ENCODE measurements at places on chromosomes 11 and 22.

DNA sequence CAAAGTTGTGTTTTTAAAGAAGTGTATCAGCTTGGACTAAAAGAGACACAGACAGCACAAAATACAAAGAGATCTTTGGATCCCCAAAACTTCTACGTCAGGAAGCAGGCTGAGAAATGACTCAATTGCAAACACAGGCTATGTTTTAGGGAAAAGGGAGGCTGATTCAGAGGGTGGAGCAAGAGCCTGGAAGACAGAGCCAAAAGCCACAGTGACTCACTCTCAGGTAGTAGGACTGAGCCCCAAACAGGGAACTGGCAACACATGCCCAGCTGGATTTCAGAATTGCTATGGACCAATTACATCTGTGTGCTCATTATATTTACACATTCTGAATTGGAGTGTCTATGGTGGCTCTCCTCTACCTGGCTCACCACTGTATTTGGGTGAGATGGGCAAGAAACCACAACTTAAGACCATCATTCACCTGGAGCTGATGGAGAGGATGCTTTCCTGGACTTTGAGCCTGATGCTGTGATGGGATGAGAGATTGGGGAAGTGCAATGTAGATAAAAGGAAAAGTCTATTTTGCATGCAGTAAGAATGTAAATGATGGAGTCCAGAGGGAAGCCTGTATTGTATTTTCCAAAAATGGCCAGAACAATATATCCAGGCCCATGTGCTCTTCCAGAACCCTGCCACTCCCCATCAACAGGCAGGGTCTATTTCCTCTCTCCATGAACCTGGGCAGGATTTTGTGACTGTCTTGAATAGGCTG is 20.8 kb upstream of the LINC01488 start:
- no peak for DNase-seq

GRCh38 chr11:97140885-97141494 is 751.2 kb downstream of the JRKL start:
- DNase-seq = no peak

DNA sequence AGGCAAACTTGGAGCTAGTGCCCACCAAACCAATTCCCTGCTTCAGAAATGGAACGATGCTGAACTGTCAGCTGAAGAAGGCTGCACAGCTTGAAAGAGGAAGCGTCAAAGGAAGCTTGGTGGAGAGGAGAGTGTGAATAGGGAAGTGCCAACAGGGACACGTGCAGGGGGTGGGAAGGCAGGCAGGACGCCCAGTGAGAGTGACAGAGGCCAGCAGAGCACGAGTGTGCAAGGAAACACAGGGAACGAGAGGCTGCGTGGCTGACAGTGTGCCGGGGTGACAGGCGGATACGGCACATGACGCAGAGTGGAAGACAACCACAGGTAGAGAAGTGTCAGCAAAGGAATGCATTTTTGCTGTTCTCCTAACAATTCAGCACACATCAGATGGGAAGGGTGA is 196.4 kb downstream of the LARGE1 start:
- DNase-seq = no peak

DNA sequence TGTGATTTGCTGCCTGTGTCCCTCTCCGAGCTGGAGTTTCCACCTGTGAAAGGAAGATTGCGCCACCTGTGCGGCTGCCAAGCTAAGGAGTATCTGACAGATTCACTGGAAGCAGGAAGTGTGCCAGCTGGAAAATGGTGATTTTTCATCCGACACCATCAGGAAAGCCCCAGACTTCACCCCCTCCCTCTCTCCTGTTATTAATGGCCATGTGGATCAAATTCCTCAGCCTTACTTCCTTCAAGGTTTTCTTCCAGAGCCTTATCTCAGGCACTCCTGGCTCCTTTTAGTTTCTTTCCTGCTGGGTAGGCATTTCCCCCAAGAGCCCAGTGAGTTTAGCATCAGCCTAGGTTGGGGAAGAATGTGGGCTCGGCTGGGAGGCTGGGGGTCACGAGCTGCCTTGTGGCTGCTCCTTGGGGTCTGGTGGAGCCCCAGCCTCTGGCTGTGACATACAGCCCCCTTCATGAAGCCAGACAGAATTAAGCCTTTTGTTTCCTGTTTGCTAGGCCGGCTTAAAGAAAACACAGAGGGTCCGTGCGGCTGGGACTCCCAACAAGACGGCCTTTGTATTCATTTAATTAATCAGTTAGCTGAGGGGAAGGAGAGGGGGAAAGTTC is 37.1 kb downstream of the PKNOX2 start:
- no peak for DNase-seq

- no peak for DNase-seq
Measured at GRCh38 chr22:38921120-38921519, 36.3 kb upstream of the APOBEC3A start.

DNA sequence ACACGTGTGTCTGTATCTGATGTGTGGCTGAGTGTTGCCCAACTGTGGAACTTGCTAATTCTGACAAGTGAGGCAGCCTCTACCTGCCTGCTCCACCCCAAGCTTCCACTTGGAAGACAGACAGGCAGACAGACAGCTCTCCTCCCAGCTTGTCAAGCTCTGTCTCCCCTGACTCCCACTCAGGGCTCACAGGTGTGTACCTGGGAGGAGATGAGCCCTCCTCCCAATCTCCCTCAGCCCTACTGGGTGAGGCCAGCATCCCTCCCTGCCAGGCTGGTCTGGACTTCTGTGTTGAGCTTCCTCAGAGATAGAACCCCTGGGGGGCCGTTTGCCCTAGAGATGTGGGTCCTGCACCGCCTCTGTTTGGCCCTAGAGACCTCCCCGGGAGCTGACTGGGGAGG is 1.0 kb upstream of the CHRM1 start:
- no peak for DNase-seq

- DNase-seq = no peak
Measured at GRCh38 chr11:13376838-13377237, 86.2 kb downstream of the BTBD10 start.

DNA sequence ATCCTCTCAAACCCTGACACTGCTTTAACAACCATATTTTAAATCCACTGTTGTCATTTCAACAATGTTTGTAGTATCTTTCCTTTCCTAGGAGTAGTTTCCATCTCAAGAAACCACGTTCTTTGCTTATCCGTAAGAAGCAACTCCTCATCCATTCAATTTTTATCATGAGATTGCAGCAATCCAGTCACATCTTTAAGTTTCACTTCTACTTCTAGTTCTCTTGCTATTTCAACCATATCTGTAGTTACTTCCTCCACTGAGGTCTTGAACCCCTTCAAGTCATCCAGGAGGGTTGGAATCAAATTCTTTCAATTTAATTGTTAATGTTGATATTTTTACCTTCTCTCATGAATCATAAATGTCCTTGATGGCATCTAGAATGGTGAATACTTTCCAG is 22.4 kb downstream of the CCDC82 start:
- DNase-seq = no peak

GRCh38 chr11:12792590-12792989 is 118.4 kb downstream of the TEAD1 start:
- no peak for DNase-seq

DNA sequence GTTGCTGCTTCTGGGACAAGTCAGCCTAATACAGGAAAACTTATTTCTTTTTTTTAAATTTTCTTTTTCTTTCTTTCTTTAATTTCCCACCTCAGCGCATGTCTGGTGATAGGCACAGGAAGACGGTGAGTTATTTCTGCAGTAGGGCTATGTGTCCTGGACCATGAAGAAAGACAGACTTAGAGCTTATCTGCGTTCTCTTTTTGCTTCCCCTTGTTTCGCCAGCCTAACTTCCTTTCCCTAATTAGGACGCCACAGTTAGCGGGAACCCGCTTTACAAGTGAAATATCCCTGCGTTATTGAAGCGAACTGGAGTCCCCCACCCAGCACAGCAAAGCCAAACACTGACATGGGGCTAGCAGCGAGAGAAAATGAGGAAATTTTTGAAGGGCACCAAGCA is 8.6 kb downstream of the OR6M1 start:
- DNase-seq = no peak

DNA sequence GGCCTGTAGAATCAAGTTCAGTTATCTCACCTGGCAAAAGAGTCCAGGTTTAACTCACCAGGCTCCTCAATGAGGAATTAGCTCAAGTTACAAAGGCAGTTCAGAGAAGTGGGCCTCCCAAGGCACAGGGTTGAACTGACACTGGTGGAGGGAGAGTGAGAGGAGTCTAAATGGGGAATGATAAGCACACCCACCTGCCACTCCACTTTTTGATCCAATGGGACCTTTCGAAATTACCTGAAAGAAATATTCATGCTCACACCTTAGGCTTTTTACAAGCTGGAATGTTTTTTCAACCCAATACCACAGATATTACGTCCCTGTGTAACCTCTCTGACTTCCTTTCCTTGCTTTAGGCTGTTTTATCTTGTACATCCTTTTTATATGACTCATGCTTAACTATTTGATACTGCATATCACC is 642.7 kb upstream of the TENM4 start:
- DNase-seq = no peak

DNA sequence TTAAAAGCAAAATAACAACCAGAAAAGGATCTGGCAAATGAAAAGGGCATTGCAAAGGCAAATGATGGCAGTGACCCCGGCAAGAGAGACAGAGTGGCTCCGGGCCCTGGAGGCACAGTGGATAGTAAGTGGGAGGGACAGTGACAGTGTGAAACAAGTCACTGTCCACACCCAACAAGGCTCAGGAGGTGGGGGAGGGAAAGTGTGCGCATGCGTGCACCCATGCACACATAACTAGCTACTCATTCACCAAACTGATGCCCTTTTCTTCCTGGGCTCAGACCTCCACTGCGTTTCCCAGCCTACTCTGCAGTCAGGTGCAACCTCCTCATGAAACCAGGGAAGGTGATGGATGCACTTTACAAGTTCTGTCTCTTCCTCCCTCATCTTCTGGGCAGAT is 108.4 kb downstream of the SHANK2 start:
- no peak for DNase-seq

DNA sequence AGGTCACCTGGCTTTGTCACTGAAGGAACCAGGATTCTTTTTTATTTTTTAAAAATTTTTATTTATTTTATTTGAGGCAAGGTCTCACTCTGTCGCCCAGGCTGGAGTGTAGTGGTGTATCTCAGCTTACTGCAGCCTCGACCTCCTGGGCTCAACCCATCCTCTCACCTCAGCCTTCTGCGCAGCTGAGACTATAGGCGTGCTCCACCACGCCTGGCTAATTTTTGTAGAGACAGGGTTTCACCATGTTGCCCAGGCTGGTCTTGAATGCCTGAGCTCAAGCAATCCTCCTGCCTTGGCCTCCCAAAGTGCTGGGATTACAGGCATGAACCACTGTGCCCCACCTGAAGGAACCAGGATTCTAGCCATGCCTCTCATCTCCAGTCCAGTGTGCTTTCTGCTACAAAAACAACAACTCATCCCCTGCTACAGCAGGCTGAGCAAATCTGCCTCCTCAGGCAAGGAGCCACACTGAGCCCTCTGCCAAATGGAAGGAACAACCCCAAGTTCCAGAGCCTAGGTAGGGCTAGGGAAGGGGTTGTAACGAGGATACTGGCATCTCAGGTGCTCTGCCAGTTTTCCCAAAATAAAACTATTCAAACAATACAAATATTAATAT is 2.6 kb upstream of the PEX26 start:
- DNase-seq = no peak

DNA sequence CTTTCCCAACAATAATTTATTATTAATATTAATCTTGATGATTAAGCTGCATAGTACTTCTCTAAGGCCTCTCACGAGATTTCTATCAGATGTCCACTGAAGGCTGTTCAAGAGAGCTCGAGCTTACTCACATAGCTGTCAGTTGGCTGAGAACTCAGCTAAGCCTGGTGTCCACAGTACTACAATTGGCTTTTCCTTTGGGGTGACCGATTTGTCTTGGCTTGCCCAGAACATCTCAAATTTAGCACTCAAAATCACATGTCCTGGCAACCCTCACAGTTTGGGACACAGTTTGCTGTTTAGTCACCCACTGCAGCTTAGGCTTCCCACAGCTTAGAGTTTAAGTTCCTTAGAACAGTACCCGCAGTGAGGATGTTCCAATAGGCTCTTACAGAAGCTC is 96.5 kb downstream of the LUZP2 start:
- DNase-seq = no peak
